ENCODE measurements at places on chromosomes 2 and 18.

- no peak for DNase-seq
Observed at GRCh38 chr2:236167297-236168109, 683 bp downstream of the GBX2 start.

GRCh38 chr2:153487448-153487847 lies 8.9 kb upstream of the RPRM start:
- DNase-seq, result no peak

GRCh38 chr2:101985793-101986164 lies 6.0 kb upstream of the IL1R2 start:
- DNase-seq, result no peak

DNA sequence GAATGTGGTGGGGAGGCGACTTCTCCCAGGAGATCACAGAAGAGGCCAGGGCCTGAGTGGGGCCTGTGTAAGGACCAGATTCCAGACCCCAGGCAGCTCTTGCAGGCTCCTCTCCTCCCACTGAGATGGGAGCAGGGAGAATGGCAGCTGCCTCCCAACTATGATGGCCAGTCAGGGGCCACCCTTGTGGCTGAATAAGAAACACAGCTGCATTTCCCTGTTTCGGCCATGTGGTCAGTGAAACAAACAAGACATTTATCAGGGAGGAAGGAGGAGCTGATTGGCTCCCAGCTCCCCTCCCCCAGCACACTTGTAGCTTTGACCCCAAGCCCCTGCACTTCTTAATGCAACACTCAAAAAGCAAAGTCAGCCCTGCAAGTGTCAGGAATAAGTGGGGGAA lies 143.5 kb downstream of the CELF4 start:
- DNase-seq, result no peak

DNA sequence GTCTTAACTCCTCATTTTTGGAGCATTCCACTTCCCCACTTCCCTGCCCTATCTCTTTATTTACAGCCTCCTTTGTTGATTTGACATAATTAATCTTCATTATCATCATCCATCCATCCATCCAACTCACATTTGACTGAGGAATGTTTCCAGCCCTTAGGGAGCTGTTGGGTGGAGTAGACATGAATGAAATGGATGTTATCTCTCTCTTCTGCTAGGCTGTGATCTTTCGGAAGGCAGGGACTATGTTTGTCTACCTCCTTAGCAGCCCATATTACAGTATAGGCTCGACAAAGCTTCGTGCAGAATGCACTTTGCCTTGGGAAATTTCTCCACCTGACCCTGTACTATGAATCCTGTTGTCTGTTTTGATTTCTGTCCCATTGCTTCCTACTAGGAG lies 7.7 kb upstream of the EFEMP1 start:
- DNase-seq, result no peak

- DNase-seq, result no peak
Observed at GRCh38 chr18:37471637-37472036, 94.0 kb downstream of the CELF4 start.

DNA sequence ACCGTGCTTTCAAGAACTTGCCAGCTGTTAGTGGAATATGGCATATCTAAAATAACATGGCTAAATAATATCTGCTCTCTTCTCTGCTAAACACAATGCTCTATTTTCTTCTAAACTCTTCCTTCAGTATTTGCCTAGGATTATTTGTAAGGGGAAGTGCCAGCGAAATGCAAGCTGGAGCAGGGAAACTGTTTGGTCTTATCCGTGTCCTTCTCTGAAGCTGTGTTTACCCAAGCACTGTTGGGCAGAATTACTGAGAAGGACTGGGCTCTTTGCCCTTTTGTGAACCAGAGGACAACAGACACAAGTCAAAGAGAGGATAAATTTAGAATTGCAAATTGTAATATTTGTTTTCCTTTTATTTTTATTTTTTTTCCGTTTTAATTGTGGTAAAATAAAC lies 23.6 kb downstream of the CPO start:
- DNase-seq, result no peak

DNA sequence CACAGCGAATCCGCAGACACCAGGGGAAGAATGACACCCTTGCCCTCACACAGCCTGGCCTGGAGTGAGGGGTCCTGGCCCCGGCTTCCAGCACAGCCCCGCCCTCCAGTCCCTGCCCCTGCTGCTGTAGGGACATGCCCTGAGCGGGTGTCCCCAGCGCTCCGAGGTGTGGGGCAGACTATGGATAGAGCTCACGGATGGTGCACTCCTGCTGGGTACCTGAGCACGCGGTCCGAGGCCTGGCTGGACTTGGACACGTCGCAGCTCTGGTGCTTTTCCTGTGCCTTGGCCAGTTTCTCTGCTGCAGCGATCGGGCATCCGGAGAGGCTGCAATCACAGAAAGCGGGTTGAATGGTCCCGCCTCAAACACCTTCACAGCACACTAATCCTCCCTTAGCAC lies 165.7 kb upstream of the PXDN start:
- DNase-seq, result no peak
